Stimulated activated CD4-positive, alpha-beta T cell treated with anti-CD3 and anti-CD28 coated beads, Interleukin-15, amount 100 ng/mL, for 48 hours (primary cell): ENCODE measurements at places on chromosomes 7 and 10.

DNA sequence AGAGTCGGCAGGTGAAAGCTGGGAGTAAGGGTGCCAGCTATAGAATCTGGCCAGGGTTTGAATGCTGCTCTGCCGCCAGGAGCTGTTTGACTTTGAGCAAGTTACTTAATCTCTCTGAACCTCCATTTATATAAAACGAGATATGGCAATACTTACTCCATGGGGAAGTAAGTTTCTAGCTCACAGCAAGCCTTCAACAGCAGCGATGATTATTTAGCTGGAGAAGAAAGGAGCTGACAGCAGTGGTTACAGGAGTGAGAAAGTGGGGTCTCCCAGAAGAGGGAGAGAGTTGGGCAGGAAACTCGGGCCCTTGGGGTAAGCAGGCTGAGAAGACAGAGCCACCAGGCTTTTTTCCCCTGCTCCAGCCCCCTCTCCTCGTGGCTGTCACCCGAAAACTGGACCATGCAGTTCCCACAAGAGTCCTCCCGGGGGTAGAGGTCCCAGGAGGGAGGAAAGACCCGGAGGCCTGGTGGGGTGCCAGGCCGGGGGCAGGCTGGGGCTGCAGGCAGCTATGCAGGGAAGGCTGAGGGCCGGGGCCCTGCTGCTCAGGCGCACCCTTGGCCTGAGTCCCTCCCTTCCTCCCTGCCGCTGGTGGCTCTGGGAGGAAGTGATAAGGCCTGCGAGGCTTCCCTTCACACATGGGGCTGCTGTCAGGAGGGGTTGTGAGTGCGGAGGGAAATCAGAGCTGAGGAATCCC lies 3.5 kb downstream of the NOS3 start:
- no peak for DNase-seq

GRCh38 chr10:86964847-86965190 lies 3.5 kb upstream of the ADIRF start:
- no peak for DNase-seq

DNA sequence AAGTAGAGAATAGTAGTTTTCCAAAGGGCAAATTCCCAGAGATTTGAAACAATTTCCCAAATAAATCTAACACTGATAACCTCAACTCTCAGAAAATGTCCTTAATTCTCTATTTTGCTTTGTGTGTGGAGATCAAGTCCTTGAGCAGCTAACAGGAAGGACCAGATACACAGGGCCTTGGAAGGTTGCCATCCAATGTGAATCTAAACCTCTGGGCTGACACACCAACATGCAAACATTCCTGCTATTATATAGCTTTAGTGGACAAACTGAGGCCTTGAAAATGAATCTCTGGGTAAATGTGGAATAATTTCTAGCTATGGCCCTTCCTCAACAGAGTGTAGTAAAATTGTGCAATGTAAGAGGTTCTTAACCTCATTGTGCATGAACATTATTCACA lies 44.1 kb upstream of the PARD3 start:
- no peak for DNase-seq

DNA sequence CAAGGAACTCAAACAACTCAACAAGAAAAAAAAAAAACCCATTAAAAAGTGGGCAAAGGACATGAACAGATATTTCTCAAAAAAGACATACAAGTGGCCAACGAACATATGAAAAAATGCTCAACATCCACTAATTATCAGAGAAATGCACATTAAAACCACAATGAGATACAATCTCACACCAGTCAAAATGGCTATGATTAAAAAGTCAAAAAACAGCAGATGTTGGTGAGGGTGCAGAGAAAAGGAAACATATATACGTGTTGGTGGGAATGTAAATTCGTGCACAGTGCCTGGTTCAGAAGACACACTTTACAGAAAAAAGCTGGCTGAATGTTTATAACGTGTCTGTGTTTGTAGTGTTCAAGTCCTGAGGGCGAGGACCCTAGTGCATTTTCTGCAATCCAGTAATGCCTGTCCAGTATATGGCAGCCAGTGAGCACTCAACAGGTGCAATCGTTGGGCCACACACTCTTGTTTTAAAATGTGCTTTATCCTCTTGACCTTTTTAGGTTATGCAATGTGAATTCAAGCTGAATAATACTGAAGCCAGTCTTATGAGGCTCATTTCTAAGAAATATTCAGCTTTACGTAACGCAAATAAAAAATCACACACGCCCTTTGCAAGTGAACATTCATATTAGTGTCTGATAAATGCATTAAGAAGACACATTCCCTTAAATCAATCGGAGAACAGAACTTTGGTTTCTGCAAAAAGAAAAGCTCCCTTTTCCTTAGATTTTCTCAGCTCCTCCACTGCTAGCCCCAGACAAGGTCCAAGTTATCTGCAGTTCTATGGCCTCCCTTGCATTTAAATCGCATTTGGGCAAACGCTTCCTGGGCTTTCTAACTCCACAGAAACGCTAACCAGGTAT lies 813 bp upstream of the MTURN start:
- DNase-seq = no peak

DNA sequence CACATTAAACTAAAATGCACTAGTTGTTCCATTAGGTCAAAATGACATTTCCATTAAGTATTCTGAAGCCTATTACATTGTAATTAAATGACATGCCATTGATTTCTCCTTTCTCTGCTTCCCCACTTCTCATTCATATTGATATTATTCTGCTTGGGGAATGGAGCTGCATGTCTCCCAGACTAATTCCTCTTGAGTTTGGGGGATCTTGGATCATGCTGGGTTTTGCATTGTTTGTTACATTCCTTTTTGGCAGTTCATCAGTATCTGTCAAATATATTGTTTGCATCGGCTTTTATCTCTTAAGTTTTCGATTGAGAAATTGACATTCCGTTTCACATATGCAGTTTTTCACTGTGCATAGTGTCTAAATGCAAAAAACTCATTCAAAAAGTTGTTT lies 65.1 kb upstream of the CYP26C1 start:
- DNase-seq = no peak

- DNase-seq = no peak
Measured at GRCh38 chr7:135012229-135012628, 25.9 kb downstream of the AGBL3 start.

GRCh38 chr7:83882551-83882950 lies 233.6 kb upstream of the SEMA3E start:
- no peak for DNase-seq

- DNase-seq = no peak
Measured at GRCh38 chr10:58782876-58783851, 270.5 kb downstream of the BICC1 start.

DNA sequence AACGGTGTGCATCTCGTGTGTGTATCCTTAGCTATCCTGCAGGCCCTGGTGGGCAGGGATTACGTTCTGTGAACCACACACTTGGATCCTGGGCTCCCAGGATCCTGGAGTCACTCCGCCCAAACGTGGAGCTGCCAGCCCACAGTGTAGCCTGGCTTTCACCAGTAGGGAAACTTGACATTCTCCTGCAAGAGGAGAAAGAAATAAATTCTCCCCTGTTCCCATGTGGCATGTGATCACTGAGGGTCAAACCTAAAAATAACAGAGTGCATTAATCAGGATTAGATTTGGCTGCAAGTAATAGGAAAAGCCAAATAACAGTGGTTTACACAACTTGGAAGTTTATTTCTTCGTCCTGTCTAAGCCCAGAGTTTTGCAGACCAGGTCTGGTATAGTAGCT lies 32.3 kb downstream of the PALD1 start:
- DNase-seq = no peak
